Stimulated activated CD8-positive, alpha-beta memory T cell treated with anti-CD3 and anti-CD28 coated beads, Interleukin-4, amount 100 ng/mL, for 1 hour (primary cell): ENCODE measurements at places on chromosomes 7 and 10.

DNA sequence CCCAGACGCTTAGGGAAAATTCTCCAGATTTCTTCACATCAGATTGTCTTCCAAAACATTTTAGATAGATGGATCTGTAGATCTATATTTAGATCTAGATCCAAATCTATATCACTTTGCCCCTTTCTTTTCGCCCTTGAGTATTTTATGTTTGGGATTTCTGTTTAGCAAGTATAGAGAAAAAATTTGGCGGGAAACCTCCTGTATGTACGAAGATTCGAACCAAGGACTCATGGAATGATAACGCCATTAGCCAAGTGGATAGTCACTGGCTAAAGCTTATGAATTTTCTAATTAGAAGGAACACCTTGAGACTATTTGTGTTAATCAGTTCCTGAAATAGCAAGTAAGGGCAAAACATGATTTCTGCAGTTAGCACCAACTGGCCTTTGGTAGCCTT is 1.2 kb downstream of the THNSL1 start:
- DNase-seq = no peak

DNA sequence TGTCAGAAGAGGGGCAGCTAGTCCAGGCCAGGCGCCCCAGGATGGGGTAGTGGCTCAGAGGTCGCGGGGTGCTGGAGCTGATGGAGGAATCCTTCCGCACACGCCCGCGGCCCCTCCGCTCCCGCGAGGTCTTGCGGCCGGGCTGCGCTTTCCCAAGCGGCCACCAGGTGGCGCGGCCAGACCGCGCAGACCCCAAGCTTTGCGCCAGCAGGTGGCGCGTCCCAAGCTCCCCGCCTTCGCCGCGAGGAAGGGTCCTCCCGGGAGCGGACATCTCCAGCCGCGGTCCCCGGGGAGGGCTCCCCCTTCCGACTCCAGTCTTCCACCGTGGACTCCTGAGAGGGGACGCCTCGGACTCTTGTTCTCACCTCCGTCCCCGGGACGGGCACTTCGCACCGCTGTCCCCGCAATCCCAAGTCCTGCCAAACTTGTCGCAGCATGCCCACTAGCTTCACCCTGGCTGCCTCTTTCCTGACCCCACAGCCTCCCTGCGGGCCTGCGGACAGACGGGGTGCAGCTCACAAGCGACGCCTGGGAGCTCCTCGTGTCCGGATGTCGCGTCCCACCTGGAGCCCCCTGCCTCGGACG is 19.4 kb downstream of the KCNK18 start:
- peak; percentile 32 for DNase-seq

DNA sequence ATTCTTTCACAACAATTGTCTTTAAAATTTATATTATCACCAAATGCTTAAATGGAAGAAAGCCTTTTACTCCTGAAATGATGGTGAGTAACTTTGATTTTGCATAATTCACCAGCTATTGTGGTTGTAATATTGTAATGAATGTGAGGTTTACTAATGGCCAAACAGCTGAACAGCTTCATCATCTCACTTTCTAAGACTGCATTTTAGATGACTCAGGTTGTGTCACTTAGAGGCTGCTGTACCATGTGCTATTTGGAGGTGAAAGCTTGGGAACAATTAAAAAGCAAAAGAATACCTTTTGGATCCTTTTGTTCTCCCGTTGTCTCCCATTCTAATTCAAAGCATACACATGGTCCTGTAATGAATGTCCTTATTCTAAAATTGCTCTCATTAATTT is 604.0 kb upstream of the PFKP start:
- DNase-seq = no peak

DNA sequence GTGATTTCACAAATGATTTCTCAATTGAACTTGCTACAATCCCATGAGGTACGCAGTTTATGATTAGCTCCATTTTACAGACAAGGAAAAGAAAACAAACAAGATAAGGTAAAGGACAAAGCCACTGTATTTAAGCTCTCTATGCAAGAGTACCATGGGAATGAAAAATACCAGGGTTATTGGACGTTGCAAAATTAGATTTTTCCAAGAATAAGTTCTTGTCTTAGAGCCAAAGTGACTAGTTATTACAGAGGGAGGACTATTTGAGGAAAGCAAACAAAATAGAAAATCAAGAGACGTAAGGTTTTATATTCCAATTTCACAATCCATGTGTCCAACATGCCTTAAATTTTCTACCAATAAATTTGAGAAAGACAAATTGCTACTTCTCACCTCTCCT is 97.9 kb upstream of the PTN start:
- no peak for DNase-seq

GRCh38 chr7:7327423-7327822 is 145.1 kb downstream of the C1GALT1 start:
- DNase-seq = no peak

DNA sequence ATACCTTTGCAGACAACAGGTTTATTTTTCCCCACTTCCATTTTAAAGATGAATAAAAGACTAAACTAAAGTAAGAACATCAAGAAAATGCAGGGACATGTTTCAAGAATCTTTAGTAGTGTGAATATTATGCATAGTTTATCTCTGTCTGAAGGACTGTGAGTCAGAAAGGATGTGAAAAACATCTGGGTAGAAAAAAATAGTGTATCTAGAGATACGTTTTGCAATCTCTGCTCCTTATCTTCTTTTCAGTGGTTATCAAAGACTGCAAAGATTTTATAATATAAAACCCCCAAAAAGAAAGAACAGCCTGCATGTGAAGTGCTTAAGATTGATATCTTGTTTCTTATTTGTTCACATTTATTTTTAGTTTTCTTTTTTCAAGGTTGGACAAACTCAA is 101.9 kb upstream of the ARHGAP21 start:
- no peak for DNase-seq

DNA sequence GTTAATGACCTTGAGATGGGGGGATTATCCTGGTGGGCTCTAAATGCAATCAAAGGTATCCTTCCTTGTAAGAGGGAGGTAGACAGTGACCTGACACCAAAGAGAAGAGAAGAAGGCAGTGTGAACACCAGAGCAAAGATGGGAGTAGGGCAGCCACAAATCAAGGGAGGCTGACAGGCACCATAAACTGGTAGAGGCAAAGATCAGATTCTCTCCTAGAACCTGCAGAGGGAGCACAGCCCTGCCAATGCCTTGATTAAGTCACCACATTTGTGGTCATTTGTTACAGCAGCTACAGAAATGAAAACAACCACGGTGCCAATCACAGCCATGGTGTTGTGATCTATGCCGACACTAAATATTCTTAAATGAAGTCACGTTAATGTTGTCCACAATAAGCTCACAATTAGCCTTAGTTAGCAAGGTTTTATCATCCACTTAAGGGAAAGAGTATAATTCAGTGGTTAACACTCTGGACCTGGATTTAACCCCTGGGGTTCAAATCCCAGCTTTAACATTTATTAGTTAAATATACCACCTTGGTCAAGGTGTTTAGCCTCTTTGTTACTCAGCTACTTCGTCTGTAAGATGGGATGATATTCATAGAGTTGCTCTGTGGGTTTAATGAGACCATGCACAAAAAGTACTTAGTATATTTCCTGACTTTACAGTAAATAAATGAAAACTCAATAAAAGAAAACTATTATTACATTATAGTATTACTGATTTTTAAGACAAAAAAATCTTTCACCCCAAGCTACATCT is 70.8 kb downstream of the SGMS1 start:
- no peak for DNase-seq

DNA sequence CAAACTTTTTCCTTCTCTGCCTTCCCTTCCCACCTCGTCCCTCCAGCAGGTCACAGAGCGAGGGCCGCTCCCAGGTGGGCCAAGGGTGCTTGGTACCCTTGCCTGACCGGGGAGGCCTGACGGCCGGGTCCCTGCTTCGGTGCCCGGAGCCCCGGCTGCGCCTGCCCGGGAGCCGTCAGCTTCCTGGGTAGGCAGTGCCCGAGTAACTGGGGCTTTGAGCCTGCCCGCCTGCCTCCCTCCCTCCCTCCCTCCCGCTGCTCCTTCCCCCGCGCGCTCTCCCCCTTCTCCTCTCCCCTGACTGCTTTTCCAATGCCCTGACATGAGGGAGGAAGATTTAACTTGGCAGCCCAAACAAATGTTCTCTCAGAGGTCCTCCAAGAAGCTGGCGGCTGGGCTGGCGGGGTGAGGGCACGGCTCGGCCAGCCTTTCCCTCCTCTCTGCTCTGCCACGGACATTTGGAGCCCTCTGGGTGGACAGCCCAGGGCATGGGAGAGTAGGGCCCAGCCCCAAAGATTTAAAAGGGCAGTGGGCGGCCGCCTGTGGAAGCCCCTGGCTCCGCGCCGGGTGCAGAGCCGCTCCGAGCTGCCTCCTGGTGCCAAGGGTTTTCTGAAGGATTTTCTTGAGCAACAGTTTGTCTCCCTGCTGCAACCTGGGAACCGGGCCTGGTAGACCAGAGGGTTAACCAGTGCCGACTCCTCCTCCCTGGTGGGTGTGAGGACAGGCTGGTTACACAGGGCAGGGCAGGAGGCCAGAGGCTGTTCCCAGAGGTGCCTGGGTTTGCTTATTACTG is 2.0 kb downstream of the ZMIZ1 start:
- DNase-seq = no peak

- DNase-seq = no peak
Observed at GRCh38 chr7:106881984-106882383, 16.9 kb downstream of the PIK3CG start.

DNA sequence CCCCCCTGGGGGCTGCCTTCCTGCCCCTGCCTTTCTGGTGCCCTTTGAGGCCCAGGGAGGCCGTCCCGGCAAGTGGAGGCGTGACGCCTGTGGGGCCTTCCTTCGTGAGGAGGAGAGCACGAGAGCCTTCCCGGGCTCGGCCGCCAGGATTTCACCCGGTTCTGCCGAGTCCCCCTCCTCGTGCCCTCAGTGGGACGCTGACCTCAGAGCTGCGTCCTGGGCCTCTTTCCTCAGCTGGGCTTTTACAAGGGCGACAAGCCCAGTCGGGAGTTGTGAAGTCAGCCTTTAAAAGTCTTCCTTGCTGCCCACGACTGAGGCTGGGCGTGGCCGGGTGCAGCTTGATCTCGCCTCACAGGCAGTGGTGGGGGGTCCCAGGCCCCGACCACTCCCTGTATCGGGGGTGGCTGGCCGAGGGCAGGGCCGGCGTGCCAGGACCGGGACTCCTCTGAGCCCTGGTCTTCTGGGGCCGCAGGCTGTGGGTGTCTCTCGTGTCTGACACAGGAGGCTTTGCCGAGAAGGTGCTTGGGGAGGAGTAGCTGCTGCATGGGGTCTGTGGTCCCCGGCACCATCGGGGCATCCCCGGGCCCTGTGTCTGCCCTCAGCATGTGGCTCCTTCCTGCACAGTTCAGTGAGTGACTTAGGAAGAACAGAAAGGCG is 41.8 kb downstream of the FAM20C start:
- DNase-seq = no peak

- no peak for DNase-seq
Observed at GRCh38 chr10:103839872-103840739, 15.3 kb downstream of the SH3PXD2A start.
